ENCODE measurements at places on chromosomes 12 and 14. TPM values are rescaled to one million over a fixed set of nuclear protein-coding genes. Genes with fewer than 3 reads are reported as not detected.

Gene TEAD4
- total RNA-seq: 7.6 TPM

Gene DPPA3
- total RNA-seq: not detected

- DNase-seq: no peak
These were observed 511.7 kb downstream of the TMTC2 start for GRCh38 chr12:83198291-83199015.

- DNase-seq: no peak
These were observed 28.9 kb upstream of the TMX1 start for GRCh38 chr14:51211149-51211548.

Data from Right ventricle myocardium superior (tissue), 1 donor.